ENCODE measurements at places on chromosomes 11 and 22.

- no peak for DNase-seq
These were observed 162.5 kb downstream of the CEP164 start for GRCh38 chr11:117489999-117490679.

- no peak for DNase-seq
These were observed 7.9 kb upstream of the AGBL2 start for GRCh38 chr11:47723041-47723440.

GRCh38 chr22:46861468-46862367 is 99.3 kb downstream of the TBC1D22A start:
- DNase-seq, result no peak

DNA sequence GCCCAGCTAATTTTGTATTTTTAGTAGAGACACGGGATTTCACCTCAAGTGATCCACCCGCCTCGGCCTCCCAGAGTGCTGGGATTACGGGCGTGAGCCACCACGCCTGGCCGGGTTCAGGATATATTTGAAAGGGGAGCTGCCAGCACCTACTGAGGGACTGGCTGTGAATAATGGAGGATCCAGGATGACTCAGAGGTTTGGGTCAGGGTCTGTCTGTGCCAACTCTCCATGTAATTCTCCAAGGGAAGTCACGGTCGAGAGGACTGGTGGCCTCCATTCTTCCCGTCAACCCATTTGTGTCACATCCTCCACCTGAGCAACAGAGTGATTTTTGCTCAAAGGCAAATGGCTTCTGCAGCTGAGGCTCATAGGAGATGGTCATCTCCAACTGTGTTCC is 3.6 kb upstream of the ARRB1 start:
- no peak for DNase-seq

DNA sequence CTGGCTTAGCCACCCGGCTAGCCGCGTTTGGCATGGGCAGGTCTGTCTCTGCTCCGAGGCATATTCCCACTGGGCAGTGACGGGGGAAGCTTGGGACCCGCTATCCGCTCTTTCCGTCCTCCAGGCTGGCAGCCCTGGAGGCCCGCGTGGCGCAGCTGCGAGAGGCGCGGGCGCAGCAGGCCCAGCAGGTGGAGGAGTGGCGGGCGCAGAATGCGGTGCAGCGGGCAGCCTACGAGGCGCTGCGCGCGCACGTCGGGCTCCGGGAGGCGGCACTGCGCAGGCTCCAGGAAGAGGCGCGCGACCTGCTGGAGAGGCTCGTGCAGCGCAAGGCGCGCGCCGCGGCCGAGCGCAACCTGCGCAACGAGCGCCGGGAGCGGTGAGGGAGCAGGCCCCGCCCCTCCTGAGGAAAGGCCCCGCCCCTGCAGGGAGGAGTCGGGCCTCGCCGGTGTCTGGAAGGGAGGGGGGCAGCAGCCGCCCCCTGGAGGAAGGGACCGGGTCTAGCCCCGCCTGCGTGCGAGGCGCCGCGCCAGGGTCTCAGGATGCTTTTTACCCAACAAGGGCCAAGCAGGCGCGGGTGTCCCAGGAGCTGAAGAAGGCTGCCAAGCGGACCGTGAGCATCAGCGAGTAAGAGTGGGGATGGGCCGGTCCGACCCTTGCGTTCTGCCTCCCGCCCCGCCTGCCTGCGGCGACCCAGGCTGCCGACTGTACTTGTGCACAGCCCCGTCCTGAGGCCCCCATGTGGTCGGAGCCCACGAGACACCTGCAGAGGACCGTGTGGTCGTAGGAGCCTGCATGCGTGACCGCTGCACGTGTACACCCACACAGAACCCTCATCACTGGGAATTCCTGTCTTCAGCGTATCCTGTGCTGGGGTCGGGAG is 7.9 kb downstream of the ATG16L2 start:
- peak; percentile 68 for DNase-seq

DNA sequence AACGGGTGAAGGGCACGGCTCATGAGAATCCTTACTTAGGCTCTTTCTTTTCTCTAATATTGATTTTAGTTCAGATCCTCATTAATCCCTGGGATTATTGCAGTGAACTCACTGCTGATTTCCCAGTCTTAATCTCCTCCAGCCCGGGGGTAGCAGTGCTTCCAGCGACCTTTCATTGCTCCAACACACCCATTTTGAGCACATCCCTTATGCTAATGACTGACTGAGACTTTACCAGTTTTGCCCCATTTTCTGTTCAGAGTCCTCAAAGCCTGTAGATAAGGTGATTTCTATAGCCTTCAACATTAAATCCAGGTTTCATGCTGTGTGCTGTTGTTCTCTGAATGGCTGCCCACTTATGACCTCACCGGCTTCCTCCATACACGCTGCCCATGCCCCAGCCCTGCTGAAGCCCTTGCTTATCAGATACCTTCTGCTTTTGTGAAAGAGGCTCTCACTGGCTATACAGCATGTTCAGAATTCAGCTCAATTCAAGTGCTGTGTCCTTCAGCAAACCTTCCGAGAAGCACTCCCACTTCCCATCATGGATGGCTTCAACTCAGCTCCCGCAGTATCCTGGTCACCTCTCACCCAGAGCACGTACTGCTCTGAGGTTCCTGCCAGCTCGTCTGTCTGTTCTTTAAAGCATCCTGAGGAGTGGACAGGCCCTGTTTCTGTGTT is 49.0 kb downstream of the PPFIA1 start:
- DNase-seq, result no peak

DNA sequence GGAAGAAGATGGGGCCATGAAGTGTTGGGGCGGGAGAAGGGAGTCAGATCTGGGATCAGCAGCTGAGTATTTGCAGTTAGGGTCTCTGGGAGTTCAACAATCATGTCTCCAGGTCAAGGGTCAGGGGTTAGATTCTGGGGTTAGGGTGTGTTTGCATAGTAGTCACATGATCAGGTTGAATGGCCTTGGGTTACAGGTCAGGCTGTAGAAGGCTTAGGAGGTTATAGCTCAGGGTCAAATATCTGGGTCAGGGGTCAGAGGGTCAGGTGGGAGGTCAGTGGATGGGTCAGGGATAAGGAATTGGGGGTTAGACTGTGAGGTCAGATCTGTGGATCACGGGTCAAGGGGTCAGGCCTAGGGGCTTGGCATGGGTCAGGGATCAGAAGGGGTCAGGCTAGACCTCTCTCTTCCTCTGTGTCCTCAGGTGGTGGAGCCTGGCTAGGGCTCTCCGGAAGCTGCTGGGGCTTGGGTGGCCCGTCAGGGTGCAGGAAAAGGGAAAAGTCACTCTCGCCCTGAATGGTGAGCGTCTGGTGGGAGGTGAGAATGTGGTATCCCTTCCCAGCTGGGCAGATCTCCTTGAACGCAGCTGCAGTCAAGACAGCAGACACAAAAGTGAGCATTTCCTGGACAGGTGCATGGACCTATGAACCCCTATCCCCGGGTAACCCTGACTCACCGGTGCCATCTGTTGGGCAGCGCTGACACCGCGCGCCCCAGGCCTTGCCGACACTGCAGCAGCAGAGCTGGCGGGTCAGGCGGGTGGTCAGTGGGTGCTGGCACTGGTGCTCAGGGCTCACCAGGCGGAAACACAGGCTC is 6.4 kb downstream of the LTBP3 start:
- DNase-seq, result no peak

GRCh38 chr22:36088292-36088691 is 59.7 kb upstream of the RBFOX2 start:
- DNase-seq, result no peak

- DNase-seq, result no peak
These were observed 23.5 kb upstream of the P2RY2 start for GRCh38 chr11:73194593-73194992.

- DNase-seq, result no peak
These were observed 323 bp upstream of the HIKESHI start for GRCh38 chr11:86301742-86302091.

DNA sequence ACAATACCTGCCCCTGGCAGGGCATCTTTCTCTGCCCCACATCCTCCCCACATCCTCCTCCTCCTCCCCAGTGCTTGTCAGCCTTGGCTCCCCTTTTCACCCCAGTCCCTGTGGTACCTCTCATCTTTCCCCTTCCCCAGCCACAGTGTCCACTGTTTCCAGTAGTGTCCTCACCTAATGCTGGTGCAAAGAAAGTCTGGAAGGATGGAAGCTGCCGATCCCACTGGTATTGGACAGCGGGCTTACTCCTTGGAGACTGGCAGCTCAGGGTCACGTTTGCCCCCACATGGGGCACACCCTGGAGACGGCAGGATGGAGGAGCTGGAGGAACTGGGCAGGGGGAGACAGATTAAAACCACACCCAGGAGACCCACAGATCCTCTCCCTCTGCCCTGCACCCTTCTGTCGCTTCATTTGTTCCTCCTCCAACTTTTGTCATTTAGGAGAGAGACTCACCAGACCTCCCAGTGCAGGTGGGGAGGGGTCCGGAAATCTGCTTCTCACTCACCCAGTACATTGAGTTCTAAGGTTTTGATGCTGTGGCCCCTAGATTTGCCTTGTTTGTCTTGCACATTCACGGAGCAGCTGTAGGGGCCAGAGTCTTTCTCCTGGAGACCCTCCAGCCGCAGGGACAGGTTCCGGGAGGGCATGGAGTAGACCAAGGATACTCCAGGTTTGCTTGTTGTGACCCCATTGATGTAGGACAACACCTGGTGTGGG is 4.1 kb upstream of the VSIG2 start:
- DNase-seq, result no peak

- DNase-seq, result no peak
These were observed 45.8 kb upstream of the MMP7 start for GRCh38 chr11:102576350-102576749.

DNA sequence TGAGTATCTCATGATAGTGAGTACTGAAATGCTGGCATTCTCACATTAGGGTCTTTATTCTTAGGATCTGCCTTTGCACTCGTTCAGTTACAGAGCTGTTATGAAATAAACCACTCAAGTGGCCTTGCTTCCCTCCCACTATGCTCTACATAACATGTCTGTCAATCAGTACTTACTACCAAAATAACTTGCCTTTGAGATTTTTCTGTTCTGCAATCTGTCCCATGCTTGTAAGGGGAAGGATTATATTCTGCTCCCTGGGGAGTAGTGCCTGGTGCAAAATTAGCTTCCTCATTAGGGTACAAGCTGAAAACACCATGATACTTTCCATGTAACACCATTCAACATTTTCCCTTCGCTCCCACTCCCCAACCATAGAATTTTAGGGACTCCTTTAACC is 1.9 kb upstream of the GRAP2 start:
- DNase-seq, result no peak

- no peak for DNase-seq
These were observed 347.3 kb upstream of the RAG2 start for GRCh38 chr11:36945384-36945783.

DNA sequence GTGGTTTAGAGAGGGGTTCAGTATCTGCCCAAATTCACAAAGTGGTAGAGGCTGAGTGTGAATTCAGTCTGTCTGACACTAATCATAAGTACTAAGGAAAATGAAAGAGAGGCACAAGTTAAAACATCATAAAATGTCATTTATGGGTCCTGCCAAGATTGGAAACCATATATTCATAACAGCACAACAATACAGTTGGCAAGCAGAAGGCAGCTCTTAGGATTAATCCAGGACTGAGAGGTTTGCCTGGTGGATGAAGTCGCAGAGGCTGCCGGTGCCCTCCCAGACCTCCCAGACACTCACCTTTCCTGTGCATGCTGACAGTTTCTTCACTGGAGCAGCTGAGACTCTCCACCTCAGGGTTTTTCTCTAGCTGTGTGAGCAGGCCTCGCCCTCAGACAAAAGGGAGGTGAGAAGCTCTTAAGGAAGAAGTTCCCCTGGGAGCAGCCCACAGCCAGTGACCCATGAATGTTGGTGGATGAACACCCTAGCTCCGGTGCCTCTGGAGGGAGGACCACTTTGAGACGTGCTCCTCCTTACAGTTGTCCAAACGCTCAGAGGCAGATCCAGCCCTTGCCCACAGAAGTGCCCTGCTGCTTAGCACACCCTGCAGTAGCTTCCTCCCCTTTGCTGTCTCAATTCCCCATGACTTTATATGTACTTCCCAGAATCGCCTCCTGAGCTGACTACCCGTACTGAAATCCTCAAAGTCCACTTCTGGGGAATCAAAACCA is 43.7 kb downstream of the MAML2 start:
- no peak for DNase-seq

GRCh38 chr11:35322318-35322979 is 96.9 kb downstream of the SLC1A2 start:
- DNase-seq, result no peak

GRCh38 chr11:46914363-46914762 is 4.0 kb downstream of the LRP4 start:
- DNase-seq, result no peak

- no peak for DNase-seq
These were observed 9.4 kb downstream of the CHADL start for GRCh38 chr22:41231369-41231768.

- no peak for DNase-seq
These were observed 48.2 kb upstream of the FTH1 start for GRCh38 chr11:62015615-62016014.

DNA sequence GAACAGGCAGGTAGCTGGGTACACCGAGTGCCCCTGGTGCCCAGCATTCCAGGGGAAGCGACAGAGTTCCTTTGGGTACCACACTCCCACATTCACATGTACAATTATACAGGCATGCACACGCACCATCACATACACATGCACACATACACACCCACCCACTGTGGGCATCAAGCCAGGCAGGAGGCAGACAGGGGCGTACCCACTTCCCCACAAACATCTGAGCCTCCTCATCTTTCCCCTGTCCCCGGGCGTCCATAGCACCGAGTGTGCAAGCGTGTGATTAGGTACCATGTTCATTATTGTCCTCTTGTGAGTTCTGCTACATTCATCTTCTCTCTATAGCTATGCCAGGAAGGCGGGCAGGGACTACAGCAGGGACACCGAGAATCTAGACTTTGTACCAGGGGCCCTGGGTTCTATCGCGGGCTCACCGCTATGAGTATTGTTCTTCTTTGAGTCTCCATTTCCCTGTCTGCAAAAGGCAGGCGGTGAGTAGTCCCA is 2.1 kb upstream of the CARD10 start:
- DNase-seq, result no peak

DNA sequence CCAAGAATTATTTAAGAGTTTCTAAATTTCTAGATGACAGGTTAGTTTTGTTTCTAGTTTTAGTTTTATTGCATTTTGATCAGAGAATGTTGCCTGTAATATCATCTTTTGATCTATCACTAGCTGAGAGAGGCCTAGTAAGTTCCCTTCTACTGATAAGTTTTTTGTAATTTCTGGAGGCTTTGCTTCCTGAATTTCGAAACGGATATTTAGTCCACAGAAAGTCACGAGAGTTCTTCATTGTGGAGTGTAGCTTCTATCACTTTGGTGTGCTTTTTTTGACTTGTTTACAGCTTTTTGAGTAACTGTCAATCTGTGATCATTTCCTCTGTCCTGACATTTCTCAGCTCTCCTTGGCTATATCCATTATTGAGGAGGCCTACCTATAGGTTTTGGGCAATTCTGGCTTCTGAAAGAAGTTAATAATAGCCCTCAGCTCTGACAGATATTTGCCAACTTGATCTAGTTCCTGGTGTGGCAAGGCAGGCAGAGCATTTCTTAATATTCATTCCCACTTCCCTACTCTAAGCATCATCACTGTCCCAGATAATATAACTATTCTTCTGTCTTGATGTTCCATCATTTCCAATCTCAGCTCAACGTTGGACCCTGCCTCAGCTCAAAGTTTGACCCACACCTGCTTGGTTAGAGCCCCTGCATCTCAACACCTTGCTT is 171.3 kb downstream of the BLID start:
- DNase-seq, result no peak

Data from activated naive CD8-positive, alpha-beta T cell treated with anti-CD3 and anti-CD28 coated beads, Interleukin-2, amount 50 U/mL, for 16 hours (primary cell).